Mucosa of descending colon (tissue), 3 donors: ENCODE measurements at places on chromosomes 13 and 19. TPM values are rescaled to one million over a fixed set of nuclear protein-coding genes. Genes with fewer than 3 reads are reported as not detected.

GRCh38 chr13:73496711-73497110 lies 437.9 kb downstream of the KLF5 start:
- DNase-seq, result no peak

DNA sequence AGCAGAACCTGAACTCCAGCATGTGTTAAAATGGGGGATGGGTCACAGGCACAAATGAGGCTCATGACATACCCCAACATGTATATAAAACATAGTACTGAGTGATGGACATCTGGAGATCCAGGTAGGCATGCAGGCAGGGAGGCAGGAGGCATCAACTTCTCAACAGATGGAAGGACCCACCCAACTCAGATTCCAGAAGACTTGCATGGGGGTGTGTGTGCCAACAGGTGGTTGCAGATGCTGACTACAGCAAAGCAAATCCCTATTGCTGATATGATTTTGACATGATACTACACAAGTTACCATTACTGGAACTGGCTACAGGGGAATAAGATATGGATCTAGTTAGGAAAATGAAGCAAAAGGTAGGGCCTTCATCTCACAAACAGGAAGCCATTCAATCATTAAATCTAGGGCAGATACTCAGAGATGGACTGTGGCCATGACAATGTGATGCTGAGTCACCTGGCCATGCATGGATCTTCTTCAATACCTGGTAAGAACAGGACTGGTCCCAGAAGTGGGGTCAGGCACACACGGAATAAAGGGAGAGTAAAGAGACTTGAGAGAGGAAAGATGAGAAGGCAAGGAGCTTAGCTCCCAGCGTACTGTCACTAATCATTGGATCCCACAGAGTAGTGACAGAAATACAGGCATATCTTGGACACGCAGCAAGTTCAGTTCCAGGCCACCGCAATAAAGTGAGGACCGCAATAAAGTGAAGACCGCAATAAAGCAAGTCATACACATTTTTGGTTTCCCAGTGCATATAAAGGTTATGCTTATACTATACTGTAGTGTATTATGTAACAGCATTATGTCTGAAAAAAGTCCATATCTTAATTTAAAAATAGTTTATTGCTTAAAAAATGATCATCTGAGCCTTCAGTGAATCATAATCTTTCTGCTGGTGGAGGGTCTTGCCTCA lies 91.3 kb downstream of the USP12 start:
- no peak for DNase-seq

DNA sequence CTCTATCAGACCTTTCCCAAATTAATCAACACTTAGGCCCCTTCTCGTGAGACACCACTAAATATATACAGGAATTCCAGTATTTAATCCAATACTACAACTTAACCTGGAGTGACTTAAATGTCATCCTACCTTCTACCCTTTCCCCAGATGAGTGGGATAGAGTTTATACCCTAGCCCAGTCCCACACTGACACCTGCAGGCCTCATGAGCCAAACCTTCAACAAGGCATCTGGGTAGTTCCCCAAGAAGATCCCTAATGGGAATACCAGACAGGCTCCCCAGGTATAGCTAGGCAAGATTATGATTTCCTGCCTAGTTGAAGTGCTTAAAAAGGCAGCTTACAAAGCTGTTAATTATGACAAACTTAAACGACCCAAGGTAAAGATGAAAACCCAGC lies 15.9 kb downstream of the ZNF83 start:
- no peak for DNase-seq

The ZNF850 gene
- 2.9 TPM for total RNA-seq

The LIM2 gene
- not detected for total RNA-seq

The PRSS57 gene
- total RNA-seq, result not detected
